Effector memory CD4-positive, alpha-beta T cell (primary cell): ENCODE measurements at places on chromosomes 11 and 22.

DNA sequence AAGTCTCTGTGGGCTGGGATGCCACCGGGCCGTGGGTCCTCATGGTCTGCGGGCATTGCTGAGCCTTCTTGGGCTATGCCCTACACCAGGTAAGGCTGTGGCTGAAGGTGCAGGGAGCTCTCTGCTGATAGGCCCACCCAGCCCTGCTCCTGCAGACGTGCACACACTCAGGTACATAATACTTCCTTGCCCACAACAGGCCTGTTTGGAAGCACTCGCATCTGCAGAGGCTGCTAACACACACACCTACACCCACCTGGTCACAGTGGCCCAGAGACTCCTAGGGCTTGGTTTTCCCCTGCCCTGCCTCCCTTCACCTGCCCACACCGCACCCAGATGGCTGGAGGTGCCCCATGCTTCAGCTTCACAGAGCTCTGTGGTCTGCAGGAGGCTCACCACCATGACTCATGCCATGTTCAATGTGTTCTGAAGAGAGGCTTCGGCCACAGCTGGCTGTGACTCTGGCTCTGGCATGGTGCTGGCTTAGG, 72.8 kb upstream of the KCNQ1OT1 start:
- no peak for DNase-seq

DNA sequence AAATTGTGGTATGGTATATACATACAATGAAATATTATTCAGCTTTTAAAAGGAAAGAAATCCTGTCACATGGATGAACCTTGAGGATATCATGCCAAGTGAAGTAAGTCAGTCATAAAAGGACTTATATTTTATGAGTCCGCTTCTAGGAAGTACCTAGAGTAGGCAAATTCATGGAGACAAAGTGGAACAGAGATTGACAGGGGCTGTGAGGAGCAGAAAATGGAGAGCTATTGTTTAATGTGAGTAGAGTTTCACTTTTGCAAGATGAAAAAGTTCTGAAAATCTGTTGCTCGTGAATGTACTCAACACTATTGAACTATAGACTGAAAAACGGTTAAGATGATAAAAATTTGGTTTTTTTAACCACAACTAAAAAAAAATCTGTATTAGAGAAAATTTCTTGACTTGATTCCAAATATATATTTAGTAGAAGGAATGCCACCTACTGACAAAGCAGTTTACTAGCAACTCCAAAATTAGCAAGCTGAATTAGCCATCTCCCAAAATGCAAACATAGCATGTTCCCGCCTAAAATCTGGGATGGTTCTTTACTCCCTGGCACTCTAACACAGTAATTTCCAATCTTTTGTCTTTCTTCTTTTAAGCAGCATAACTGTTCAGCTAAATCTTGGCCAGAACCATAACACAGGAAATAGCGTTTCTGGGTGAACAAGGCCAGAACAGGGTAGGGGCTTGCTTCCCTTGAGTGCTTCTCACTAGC, 1.5 kb downstream of the UFD1 start:
- DNase-seq, result no peak

GRCh38 chr11:21481255-21481654, 711.6 kb upstream of the ANO5 start:
- DNase-seq, result no peak

- DNase-seq, result no peak
These were observed 288.2 kb downstream of the MIAT start for GRCh38 chr22:26945565-26945964.

DNA sequence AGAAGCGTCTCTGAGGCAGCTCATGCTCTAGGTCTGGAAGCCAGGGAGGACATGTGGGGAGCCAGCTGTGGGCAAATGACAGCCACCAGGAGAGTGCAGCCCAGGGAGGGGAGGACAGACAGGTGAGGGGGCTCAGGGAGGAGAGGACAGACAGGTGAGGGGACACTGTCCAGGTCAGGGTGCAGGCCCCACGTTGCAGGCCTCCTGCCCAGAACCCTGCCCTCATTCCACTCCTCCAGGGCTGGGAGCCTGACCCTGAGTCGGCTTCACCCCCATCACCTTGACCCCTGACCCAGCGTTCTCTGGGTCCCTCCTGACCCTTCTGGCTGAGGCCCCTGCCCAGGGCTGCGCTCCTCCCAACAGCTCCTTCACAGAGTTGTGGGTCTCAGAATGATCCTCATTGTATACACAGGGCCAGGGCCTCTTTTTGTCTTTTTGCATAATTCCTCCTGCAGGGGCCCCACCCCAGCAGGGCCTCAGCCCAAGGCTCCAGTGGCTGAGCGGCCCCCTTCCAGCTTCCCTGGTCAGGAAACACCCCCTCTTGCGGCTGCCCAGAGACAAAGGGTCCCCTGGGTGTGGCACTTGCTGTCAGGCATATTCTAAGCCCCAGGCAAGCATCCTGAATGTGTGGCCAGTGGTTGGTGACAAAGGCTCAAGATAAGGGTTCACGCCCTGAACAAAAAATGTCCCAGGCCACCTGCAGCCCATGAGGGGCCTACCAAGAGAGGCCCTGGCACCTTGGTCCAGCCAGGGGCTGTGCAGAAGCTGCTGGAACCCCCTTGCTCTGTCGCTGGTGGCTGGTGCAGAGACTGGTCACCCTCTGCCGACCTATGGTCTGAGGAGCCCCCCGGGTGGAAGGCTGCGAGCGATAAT, 853.0 kb downstream of the BRD1 start:
- DNase-seq, result no peak

- peak; percentile 46 for DNase-seq
These were observed 75.2 kb downstream of the PTPRJ start for GRCh38 chr11:48055292-48056132.

- no peak for DNase-seq
These were observed 259.9 kb downstream of the CADM1 start for GRCh38 chr11:115244296-115244695.

GRCh38 chr11:94183886-94184264, 55.2 kb downstream of the PANX1 start:
- DNase-seq, result no peak

- no peak for DNase-seq
These were observed 21.6 kb downstream of the C11orf86 start for GRCh38 chr11:66996609-66997273.

- DNase-seq, result no peak
These were observed 374.7 kb downstream of the DDX10 start for GRCh38 chr11:109039611-109040010.

DNA sequence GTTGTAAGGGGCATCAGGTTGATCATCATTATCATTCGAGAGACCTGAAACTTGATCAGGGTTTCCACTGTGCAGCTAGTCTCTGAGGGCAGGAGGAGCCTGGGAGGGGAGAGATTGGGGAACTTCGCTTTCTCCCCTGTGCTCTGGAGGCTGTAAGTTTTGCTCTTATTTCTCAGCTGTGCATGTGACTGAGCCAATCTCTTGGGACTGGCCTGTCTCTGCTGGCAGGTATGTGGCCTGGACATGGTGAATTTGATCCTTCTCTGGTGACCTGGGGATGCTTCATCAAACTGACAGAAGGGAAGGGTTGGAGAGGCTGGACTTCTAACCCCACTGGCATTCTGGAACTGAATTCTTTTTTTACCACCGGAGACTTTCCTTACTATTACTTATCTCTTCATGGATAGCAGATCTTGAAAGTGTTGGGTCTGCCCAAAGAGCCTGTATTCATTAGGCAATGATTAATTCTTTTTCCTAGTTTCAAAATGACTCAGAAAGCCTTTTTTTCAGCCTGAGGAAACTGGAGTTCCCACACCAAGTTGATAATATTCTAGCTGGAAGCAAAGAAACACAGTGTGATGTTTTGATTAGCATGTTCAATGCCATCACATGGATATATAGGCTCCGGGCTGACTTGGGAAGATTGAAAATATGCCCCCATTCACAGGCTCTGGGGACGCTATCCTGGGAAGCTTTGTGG, 36.5 kb downstream of the TSPAN18 start:
- DNase-seq, result no peak

- peak; percentile 29 for DNase-seq
These were observed 988 bp upstream of the FLI1 start for GRCh38 chr11:128692753-128693415.

GRCh38 chr11:84714316-84714780, 912.8 kb downstream of the DLG2 start:
- DNase-seq, result no peak

DNA sequence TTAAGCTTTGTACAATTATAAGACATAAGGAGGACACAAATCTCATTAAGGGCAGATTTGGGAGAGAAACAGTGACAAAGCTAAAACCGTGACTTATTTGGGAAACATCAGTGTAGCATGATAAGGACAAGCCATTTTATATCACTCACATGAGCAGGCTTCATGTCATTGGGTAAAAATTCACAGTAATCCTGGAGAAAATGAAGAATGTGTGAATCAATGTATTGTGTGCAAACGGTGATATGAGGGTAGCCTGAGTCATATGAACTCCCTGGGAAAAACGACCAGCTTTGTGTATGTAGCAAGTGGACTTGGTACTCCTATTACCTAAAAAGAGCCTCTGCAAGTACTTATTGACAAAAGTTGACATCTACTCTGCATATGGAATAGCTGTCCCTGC, 6.0 kb upstream of the TRIM34 start:
- DNase-seq, result no peak

DNA sequence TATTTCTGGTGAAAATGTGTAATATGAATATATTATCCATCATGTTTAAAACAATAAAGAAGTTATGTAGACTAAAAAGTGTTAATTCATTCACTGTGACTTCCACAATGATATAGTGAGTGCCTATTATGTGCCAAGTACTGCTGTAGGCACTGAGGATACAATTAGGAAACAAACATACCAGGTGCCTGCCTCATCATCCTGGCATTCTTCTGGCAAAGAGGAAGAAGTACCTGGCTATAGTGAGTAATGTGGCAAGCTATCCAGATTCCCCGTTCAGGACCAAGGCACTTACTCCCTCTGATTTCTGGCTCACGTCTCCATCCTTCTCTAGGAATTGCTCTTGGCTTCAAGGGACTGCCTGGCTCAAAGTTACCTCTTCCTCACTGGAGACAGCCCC, 77.5 kb upstream of the CLMP start:
- no peak for DNase-seq

- no peak for DNase-seq
These were observed 44.2 kb upstream of the WEE1 start for GRCh38 chr11:9529334-9529650.

- DNase-seq, result no peak
These were observed 67.9 kb downstream of the MCM5 start for GRCh38 chr22:35467681-35468434.

- no peak for DNase-seq
These were observed 33.2 kb downstream of the BRSK2 start for GRCh38 chr11:1422981-1423380.

DNA sequence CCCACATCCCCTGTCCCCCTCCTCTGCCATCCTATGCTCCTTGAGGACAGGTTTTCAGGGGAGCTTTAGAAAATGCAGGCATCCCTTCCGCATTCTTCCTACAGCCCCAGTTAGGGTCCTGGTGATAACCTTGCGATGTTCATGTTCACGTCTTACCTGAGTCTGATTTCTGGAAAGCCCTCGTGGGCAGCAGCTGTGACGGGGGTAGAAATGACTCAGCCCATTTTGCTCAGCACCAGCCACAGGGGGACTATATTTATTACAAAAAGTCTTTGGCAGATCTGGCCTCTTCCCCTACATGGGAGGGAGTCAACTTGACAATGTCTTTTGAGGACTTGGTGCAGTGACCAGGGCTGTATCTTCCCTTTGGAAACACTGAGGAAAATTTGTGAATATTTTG, 12.3 kb downstream of the PKNOX2 start:
- no peak for DNase-seq

GRCh38 chr11:14975252-14975587, 3.1 kb upstream of the CALCA start:
- no peak for DNase-seq

- no peak for DNase-seq
These were observed 467.1 kb downstream of the MIAT start for GRCh38 chr22:27124351-27124966.

GRCh38 chr11:46142561-46142960, 21.3 kb upstream of the PHF21A start:
- no peak for DNase-seq

DNA sequence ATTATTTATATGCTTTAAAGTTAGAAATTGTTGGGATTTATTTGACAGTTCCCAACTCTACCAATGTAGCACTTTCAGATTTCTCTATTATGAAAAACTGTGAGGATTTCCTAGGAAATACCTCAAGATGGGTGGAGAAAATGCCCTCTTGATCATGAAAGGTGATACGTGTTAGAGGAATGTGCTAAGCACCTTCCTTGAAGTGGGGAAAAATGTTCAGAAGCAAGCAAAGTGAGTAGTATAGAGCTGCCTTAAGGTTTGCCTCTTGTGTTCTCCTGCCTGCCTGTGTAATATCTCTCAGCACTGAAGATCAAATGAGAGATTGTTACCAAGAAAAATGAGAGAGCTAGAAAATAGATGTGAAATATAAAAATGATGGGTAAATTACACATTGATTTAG, 58.2 kb downstream of the YAP1 start:
- no peak for DNase-seq

GRCh38 chr11:134730561-134731212, 318.6 kb upstream of the B3GAT1 start:
- no peak for DNase-seq

- no peak for DNase-seq
These were observed 7.6 kb upstream of the OR52K2 start for GRCh38 chr11:4441515-4441914.
